ENCODE measurements at places on chromosomes 12 and 14.

DNA sequence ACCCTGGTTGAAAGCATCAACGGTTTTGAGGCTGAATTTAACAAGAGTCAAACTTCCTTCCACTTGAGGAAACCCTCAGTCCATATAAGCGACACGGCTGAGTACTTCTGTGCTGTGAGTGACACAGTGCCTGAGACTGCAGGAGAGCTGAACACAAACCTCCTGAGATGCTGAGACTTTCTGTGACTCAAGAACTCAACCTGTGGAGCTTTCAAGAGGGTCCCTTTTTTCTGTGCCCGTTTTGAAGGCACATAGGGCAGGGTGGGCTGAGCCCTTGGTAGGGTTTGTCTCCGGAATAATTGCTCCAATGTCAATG, 305.3 kb upstream of the OR4E1 start:
- no peak for DNase-seq

GRCh38 chr12:45475594-45475993, 253.9 kb upstream of the ARID2 start:
- no peak for DNase-seq

- DNase-seq: no peak
Observed at GRCh38 chr12:96419576-96420276, 19.5 kb upstream of the CDK17 start.

DNA sequence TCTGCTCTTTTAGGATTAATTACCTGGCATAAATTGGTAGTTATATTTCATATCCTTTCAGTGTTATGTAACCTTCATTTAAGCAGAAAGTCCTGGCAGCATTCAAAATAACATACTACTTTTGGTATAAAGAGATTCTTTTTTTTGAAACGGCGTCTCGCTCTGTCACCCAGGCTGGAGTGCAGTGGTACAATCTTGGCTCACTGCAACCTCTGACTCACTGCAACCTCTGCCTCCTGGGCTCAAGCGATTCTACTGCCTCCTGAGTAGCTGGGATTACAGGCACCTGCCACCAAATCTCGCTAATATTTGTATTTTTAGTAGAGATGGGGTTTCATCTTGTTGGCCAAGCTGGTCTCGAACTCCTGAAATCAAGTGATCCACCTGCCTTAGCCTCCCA, 9.2 kb downstream of the KTN1 start:
- no peak for DNase-seq

GRCh38 chr14:24542346-24542936, 33.6 kb downstream of the CTSG start:
- DNase-seq: no peak

DNA sequence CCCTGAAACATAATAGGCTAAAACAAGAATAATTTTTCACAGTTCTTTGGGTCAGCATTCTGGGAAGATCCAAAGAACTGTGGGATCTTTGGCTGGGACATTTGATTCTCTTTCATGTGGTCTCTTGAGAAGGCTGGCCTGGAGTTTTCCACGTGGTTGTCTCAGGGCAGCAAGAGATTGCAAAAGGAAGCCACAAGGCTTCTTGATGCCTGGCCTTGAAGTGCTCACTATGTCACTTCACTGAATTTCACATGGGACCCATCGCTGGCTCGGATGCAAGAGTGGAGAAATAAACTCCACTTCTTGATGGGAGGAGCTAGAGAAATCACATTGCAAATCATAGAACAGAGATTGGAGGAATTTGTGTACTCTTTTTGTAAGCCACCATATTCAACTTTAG, 343.4 kb downstream of the MED13L start:
- no peak for DNase-seq

DNA sequence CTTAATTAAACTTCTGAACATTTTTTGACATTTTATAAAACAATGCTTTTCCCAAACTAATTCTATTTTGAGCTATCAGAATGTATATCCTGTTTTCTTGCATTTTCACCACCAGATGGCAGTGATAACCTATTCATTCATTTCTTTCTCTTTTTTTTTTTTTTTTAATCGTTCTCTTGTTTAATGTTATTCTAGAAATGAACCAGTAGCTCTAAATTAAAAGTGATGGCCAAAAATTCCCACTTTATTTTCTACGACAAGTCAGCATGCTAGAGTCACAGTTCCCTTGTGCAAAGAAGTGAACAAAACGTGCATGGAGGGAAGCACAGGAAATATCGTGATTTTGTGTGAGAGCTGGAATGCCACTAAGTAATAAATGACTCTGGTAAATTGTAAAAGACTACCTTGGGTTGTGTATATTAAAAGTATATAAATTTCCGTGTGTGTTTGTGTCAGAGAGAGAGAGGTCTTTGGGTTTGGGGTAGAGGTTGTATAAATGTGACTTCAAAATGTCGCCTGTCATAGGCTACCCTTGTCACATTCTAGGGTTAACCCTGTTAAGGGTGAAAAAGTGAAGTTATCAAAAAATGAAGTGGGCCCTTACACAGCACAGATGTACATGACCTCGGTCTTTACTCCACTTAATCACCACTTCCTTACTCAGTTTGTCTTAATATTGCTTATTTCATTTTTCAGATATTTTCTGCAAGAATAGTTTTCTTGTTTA, 40.4 kb upstream of the LDHB start:
- DNase-seq: peak; percentile 67

DNA sequence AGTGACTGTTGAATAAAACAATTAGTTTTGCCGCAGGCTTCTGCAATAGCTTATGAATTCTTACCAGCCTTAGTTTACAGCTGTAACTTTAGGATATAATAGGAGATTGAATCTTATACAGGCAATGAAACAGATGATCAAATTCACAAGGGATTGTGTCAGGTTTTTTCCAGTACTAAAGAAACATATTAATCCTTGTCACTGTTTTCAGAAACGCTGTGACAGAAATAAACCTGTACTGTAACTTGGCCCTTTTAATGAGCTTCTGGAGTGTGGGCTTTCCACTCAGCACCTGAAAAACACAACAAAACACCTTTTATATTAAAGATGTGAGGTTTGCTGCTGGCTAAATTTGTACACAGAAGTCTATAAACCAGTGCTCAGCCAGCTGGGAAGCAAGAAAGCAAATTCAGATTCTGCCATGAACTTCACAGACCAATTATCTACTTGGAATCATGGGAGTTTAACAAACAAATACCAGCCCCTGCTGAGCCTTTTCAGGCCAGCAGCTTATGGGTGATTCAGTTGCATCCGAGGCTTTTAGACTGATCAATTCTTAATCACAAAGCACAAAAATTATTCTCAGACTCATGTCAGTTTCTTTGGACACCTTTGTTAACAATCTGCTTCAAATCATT, 109.5 kb downstream of the FOXG1 start:
- DNase-seq: no peak

All from dermis blood vessel endothelial cell (primary cell).